MV-4-11 (cell line): ENCODE measurements at places on chromosomes 11 and 22.

- no peak for DNase-seq
Observed at GRCh38 chr11:35629914-35630313, 11.7 kb downstream of the FJX1 start.

DNA sequence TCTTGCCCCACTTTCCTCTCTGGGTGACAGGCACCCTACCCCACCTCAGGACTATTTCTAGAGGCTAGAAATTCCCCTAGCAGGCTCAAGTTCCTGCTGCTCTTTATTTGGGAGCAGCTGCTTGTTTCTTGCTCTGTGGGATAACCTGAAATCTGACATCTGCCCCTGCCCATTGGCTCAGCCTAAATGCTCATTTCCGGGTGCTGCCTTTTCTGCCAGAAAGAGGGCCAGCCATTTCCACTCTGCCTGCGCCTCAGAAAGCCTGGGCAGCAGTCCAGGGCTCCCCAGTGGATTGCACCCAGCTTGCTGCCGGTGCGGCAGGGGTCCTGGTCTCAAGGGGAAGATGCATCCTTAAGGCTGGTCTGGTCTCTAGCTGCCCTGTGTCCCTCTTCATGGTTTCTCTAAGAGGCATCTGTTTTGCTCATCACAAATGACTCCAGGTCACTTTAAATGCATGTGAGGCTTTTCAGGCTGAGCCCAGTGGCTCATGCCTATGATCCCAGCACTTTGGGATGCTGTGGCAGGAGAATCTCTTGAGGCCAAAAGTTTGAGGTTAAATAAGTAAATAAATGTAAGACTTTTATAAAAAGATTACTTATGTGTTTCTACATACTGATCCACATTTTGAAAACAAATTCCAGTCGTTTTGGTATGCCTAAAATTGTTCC, 10.3 kb upstream of the PNPLA5 start:
- DNase-seq = no peak

GRCh38 chr22:48631288-48631863, 1196.3 kb downstream of the BRD1 start:
- DNase-seq = no peak

DNA sequence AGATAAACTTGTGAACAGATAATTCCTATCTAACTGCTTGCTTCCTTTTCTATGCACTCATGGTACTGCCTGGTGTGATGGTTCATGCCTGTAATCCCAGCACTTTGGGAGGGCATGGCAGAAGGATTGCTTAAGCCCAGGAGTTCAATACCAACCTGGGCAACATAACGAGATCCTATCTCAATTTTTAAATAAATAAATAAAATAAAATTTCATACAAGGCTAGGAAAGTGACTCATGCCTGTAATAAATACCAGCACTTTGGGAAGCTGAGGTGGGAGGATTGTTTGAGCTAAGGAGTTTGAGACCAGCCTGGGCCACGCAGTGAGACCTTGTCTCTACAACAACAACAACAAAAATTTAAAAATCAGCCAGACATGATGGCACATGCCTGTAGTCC, 166.6 kb downstream of the COMMD9 start:
- DNase-seq = no peak

DNA sequence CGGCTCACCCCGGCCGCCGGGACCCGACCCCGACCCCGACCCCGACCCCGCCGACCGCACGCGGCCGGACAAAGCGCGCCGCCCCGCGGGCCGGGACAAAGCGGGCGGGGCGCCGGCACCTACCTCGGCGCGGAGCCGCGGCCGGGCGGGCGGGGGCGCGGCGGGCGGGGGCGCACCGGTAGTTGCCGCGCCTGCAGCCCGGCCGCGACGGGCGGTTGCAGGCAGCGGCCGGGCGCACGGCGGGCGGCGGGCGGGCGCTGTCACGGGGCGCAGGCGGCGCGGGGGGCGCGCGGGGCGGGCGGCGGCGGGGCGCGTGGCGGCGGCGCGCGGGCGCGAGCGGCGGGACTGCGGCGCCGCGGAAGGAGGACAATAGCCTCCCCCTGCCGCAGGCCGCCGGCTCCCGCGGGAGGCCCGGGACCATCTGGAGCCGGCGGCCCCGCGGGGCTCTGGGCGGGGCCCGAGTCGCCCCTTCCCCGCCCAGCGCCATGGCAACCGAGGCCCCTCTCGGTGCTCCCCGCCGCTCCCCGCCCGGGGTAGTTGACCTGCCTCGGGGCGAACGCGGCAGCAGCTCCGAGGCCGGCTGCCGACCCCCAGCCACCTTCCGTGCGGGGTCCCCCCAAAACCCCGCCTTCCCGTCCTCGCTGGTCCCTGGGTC, 851 bp downstream of the SPTBN2 start:
- DNase-seq = no peak
